ENCODE measurements at places on chromosomes 6 and 20.

- no peak for DNase-seq
These were observed 23.5 kb downstream of the CARMIL1 start for GRCh38 chr6:25302677-25303128.

DNA sequence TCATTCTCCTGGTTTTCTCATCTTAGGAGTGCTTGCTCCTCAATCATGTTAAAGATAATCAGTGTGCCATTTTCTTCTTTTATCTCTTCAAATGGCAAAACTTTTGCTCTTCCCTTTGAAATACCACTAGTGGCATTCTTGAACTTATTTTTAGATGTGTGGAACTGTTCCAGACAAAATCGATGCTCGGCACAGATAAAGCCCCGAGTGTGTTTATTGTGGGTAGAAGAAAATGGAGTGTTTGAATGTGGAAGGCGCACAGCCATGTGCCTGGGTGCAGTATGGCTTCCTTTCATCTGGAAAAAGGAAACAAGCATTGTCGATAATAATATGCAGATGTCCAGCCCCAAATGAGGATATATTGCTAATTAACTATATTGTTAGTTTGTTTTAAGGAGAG is 42.4 kb downstream of the ISM1 start:
- no peak for DNase-seq

- no peak for DNase-seq
These were observed 19.9 kb upstream of the RIPOR3 start for GRCh38 chr20:50711113-50711825.

- no peak for DNase-seq
These were observed 112.0 kb downstream of the TRDN start for GRCh38 chr6:123524781-123525180.

DNA sequence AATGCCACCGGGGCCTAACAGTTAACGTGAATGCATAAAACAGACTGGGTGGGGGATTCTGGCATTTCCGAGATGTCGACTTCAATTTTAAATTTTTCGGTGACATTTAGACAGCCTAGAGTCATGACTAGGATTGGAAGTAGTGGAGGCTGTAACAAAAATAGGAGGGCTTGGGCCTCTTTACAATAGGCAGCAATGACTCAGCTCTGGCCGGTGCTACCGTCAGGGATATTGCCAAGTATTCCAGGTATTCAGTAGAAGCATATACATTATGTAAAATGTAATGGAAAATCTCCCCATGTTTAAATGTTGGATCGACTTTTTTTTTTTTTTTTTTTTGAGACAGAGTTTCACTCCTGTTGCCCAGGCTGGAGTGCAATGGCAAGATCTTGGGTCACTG is 136.2 kb upstream of the STMND1 start:
- DNase-seq, result no peak

DNA sequence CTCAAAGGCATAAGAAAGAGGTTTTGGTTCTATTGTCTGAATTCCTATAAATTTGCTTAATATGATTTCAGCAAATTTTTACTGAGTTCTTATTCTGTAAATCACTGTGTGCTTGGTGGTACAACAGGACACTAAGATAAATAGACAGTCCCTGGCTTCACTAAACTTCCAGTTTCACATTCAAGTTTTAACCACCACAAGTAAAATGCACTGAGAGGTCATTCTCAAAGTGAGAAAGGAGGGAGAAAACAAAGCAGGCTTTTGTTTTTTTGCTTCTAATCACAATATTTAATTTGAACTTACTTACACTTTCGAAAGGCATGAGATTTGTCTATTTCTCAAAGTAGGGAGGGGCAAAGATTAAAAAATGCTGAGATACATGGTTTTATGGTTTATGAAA is 445.7 kb downstream of the CDC5L start:
- DNase-seq, result no peak

GRCh38 chr6:159866286-159867247 is 24.2 kb upstream of the MAS1 start:
- no peak for DNase-seq

DNA sequence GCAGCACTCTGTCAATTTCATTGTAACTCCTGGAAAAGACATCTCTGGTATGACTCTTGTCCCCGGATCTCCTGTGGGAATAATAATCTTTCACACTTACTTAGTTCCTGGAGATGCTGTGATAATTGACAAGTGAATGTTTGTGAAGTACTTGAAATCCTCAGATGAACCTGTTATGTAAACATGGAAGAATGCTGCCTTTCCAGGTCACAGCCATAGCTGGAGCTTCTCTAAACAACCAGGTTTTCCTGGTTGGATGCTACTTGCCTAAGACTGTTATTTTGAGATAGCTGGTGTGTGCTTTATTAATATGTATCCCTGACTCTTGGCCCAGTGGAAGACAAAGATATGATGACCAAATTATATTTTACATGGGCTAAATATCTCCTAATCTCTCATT is 228.6 kb downstream of the KCNQ5 start:
- DNase-seq, result no peak

GRCh38 chr20:9052136-9052535 is 16.8 kb upstream of the PLCB4 start:
- no peak for DNase-seq

- DNase-seq, result peak; percentile 24
These were observed 125.6 kb downstream of the MAFB start for GRCh38 chr20:40563296-40563950.

DNA sequence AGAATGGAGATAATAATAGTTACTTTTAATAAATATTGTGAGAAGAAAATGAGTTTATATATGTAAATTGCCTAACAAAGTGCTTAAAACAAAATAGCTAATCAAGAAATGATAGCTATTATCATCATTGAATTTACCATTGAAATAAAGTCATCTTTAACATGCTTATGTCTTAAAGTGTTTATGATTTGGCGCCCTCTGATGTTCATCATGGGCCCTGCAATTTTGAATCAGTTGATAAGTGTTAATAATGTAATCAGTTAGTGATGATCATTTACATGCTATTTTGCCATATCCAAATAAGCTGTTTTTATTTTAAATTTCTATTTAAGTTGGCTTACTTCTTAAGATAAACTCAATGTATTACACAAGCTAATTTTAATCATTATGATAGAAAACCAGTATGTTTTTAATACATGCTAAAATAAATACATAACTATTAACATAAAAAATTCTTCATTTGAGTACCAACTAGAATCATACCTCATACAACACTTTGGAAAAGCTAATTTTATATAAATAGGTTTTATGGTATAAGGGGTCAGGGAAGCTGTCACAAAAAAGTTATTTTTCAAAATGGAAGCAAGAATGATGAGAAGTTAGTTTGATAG is 39.2 kb upstream of the TPD52L1 start:
- no peak for DNase-seq

- no peak for DNase-seq
These were observed 29.0 kb downstream of the PDYN start for GRCh38 chr20:1964659-1965405.
